ENCODE measurements at places on chromosomes 2 and 18.

- no peak for DNase-seq
Measured at GRCh38 chr2:43738257-43738656, 35.6 kb upstream of the DYNC2LI1 start.

DNA sequence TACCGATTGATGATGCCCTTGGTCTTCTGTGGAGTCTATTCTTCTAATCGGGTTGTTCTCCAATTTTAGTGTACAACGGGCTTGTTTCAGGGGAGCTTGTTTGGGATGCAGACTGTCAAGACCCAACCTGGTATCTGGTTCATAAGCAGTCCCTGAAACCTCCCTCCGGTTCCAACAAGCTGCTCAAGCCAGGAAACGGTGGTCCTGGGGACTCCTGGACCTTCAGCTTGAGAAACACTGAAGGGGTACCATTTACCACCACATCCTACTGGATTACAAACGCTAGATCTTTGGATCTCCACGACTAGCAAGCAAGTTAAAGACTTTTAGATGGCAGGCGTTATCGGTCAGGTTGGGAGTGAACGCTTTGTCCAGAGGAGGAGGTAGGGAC is 2.0 kb downstream of the BCL2 start:
- DNase-seq: no peak

GRCh38 chr18:48473816-48474215 is 64.6 kb upstream of the ZBTB7C start:
- no peak for DNase-seq

DNA sequence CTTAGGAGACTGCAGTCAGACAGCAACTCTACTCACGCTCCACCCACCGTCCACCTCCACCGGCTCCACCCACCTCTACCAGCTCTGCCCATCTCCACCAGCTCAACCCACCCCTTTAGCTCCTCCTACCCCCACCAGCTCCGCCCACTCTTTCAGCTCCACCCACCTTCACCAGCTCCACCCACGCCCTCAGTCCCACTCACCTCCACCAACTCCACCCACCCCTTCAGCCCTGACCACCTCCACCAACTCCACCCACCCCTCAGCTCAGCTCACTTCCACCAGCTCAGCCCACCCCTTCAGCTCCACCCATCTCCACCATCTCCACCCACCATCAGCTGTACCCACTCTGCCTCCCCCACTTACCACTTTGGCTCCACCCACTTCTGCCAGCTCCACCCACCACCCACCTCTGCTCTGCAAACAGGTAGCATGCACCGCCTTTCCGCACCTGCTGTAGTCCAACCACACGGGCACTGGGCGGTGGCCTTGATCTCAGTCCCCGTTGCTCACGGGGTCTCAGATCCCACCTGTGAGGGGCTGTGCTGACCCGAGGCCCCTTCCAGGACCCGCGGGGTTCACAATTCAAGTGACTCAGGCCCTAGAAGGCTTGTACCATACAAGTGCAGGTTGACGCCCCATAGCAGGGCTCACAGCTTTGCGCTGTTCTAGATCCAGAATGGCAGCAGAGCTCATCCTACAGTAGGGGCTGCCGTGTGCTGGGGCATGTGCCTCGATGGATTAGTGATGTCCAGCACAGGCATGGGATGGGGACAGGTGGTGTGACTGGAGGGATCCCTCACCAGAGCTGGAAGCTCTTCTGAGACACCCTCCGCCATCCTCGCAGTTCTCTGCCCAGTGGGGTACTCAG is 77.2 kb upstream of the OTOS start:
- DNase-seq: no peak

- DNase-seq: no peak
Measured at GRCh38 chr2:25122367-25122766, 46.0 kb downstream of the POMC start.

DNA sequence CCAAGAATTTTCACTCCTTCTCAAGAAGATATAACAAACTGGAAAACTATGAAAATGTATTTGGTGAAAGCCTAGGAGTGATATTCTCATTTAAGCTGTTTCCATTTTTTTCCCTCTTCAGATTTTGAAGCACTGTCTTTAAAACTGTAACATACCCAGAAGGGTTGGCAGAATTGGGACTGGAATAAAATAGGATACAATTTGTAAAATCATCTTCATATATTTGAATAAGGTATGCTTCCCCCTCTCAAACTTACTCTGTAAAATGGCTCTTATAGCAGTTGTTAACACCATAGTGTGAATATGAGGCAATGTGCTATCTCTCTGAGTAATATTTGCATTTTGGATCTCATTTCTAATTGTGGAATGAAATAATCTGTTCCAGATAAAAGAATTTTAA is 676.4 kb downstream of the ARHGAP15 start:
- DNase-seq: no peak

DNA sequence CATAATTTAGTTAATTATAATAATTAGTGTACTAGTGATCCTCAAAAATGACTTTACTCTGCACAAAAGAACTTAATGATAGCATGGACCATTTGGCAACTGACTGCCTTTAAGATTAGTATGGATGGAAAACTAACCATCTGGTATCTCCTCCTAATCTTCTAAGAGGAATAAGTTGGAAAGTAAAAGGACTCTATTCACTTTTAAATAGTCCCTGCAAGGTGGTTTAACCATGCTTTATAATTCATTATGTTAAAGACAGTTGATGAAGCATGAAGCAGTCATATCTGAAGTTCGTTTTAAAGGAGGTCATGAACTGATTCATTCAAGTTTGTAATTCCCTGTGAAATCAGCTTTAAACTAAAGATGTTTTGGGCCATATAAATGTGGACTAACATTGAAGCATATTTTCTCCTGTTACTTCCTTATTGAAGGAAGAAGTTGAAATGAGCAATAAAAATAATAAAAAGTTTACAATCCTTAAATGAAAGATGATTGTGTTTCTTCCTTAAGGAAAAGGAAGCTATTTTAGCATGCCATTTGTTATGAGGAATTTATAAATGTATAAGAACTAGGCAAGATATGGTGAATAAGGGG is 446.0 kb downstream of the XIRP2 start:
- no peak for DNase-seq

- DNase-seq: no peak
Measured at GRCh38 chr2:134852518-134852917, 14.1 kb downstream of the ACMSD start.

GRCh38 chr2:136727973-136728699 is 37.2 kb upstream of the THSD7B start:
- DNase-seq: no peak

DNA sequence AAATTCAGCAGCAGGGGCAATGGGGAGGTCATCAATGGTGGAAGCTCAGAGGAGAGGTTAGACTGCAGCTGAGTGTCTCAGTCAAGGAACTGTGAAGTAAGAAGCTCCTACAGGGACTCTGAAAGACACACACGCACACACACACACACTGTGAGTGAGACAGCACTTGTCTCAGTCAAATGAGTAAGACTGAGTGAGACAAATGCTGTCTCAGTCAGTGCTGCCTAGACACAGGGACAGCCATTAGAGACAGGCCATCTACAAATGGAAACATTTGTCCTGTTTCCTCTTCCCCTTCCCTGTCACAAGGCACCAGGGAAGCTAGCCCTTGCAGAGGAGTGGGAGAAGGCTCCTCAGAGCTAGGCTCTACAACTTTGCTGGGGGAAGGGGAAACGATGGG is 577.4 kb upstream of the GCFC2 start:
- no peak for DNase-seq

All from GM06990 (cell line).